Immature natural killer cell (primary cell): ENCODE measurements at places on chromosomes 4 and X.

DNA sequence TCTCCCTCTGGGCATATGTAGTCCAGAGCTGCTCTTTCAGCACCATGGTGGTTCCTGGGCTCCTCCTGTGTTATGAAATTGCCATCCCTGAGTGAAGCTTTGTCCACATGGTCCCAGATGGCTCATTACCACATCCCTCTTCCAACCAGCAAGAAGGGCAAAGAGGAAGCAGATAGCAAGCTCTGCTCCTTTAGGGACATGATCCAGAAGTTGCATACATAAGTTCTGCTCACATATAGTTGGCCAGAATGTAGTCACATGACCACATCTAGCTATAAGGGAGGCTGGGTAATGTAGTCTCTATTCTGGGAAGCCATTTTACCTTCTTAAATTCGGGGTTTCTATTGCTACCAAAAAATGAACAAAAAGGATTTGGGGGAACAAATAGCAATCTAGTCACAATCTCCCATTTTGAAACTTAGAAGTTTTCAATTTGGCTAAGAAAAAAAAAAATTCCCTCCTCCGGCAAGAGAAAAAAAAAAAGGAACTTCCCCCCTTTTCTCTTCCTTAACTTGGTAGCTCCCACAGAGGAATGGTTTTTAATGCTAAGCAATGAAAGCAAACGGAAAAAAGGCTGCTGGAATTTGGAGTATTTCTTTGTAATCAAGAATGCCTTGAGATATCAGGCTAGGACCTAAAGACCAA is 88.2 kb upstream of the USP9X start:
- H3K4me3 ChIP-seq, result peak overlapping the region; percentile 12
- no peaks in the 10 kb centered on the region for H3K36me3 ChIP-seq
- no peaks in the 10 kb centered on the region for H3K27me3 ChIP-seq
- DNase-seq, result no peak
- H3K4me1 ChIP-seq, result no peaks in the 10 kb centered on the region

- H3K36me3 ChIP-seq, result no peaks in the 10 kb centered on the region
- H3K27ac ChIP-seq, result no peak overlapping the region
- H3K4me1 ChIP-seq, result no peaks in the 10 kb centered on the region
- H3K4me3 ChIP-seq, result no peak overlapping the region
These were observed 399.2 kb downstream of the IL15 start for GRCh38 chr4:142035566-142035965.

DNA sequence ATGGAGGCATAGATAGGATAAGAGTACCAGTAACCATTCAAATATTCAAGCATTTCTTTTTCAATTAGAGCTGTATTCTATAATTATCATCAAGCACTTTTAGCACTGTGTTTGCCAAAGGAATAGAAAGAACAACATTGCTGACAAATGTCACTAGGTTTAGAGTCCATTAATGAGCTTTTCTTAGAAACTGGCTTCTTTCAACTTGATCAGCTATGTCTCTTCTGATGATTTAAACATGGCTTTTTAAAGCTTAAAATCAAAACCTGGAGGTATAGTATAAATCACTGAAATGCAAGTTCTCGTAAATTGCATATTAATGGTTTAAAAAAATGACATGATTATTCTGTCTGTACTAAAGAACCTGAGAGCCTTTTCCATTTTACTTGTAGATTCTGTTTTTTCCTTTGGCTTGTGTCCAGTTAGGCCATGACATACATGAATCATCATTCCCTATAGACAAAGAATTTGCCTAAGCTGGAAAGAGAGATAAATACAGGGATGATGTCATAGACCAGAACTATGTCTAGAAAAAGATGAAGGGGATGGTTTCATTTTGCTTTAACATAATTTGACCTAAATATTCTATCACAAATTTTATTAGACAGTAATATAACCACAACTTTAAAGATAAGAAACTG is 340.1 kb upstream of the CTSO start:
- H3K4me3 ChIP-seq, result no peak overlapping the region
- no peaks in the 10 kb centered on the region for H3K4me1 ChIP-seq
- H3K27me3 ChIP-seq, result no peaks in the 10 kb centered on the region
- no peak for DNase-seq
- no peaks in the 10 kb centered on the region for H3K36me3 ChIP-seq

DNA sequence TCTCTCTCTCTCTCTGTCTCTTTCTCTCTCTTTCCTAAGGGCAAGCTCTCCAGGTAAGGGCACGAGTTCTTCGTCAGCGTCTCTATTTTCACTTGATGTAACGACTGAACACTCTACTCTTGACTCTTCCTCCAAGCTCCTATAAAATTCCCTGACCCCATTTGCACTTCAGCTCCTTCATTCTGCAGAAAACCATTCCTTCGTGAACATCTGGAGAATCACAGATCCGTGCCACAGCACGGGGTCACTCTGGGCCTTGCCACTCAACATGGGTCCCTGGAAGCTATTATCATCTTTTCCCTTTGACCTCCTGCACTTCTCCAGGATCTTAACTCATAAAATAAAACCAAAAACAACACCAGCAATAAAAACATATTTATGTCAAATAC is 112.0 kb upstream of the LNX1 start:
- H3K27ac ChIP-seq, result peak overlapping the region; percentile 69
- no peaks in the 10 kb centered on the region for H3K36me3 ChIP-seq
- H3K4me1 ChIP-seq, result peaks cover 24% of the 10 kb centered on the region
- no peaks in the 10 kb centered on the region for H3K27me3 ChIP-seq
- DNase-seq, result no peak
- peak overlapping the region; percentile 78 for H3K4me3 ChIP-seq

- no peaks in the 10 kb centered on the region for H3K27me3 ChIP-seq
- no peaks in the 10 kb centered on the region for H3K4me1 ChIP-seq
- H3K4me3 ChIP-seq, result no peak overlapping the region
- H3K36me3 ChIP-seq, result peaks cover 6% of the 10 kb centered on the region
These were observed 61.9 kb downstream of the ABLIM2 start for GRCh38 chr4:8096690-8097061.

DNA sequence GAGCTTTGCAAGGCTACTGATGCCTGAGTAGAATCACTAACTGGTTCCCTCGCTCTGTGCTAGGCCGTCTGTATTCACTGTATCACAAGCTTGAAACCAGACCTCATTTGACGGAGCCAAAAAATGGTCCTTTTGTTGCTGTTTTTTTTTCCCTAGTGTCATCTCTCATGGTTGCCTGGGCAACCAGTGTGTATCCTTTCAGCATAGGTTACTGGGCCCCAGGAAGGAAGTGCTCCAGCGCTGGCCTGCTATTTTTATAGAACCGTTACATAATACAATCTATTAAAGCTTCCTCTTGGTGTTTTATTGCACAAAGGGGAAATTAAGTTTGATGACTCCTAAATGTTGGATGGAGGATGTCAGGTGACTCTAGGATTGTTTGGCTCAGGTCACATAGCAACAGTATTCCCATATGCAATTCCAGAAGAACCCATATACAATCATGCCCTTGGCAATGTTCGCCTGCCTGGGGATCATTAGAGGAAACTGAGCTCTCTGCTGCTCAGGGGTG is 220.4 kb downstream of the SPRY1 start:
- H3K27ac ChIP-seq, result peak overlapping the region; percentile 85
- H3K4me3 ChIP-seq, result peak overlapping the region; percentile 11
- peak; percentile 59 for DNase-seq
- H3K27me3 ChIP-seq, result peaks cover 8% of the 10 kb centered on the region
- H3K36me3 ChIP-seq, result no peaks in the 10 kb centered on the region
- peaks cover 53% of the 10 kb centered on the region for H3K4me1 ChIP-seq

DNA sequence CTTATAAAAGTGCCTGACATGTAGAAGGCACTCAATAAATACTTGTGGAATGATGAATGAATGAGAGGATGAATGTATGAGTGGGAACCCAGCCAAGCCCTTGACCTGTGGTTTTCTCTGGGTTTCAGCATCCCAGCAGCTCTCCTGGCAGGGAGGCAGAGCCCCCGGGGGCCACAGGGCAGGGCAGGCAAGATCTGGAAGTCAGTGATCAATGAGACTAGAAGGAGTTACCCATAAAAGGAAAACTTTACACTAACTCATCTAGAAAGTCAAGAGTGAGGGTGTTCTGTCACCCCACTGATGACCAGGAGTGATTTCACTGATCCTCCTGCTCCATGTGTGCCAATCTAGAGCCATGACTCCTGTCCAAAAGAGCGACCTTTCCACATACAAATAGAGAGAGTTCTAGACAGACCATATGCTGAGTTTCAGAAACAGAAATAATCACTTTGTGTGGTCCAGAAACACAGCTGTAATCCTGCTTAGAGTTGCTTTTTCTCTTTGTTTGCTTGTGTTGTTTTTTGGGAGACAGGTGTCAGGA is 37.4 kb downstream of the MGARP start:
- peaks cover 5% of the 10 kb centered on the region for H3K27me3 ChIP-seq
- no peaks in the 10 kb centered on the region for H3K4me1 ChIP-seq
- no peak for DNase-seq
- H3K4me3 ChIP-seq, result no peak overlapping the region

DNA sequence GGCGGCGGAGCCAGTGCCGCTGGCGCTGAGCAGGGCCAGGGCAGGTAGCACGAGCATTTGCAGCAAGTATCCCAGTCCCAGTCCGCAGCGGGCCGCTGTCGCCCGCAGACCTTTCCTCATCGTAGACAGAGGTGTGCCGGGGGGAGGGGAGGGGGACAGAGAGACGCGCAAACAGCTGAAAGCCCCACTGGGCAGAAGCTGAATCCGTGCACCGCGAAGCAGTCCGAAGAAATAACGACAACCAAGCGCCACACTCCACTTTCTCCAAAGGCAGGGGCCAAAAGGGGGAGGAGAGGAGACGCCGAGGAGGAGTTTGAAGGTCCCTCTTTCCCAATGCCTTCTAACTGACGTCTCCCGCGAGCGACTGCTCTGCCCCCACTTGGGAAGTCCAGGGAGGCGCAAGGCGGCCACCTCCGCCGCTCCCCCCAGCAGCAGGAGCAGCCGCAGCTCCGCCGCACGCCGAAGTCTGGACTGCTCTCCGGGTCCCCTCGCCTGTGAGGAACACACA is at the start of gene UNC5C:
TSS of gene UNC5C (minus strand) at position 236 of the 508 bp plus-strand sequence.
- no peak for DNase-seq
- H3K4me3 ChIP-seq, result peak within 1 kb of the TSS; percentile 76
- peaks cover 9% of the 10 kb centered on the region for H3K4me1 ChIP-seq
- H3K36me3 ChIP-seq, result no peaks in the 10 kb centered on the region
- peaks cover 11% of the 10 kb centered on the region for H3K27me3 ChIP-seq

- no peak overlapping the region for H3K4me3 ChIP-seq
- H3K27me3 ChIP-seq, result peaks cover 5% of the 10 kb centered on the region
- no peaks in the 10 kb centered on the region for H3K4me1 ChIP-seq
- H3K27ac ChIP-seq, result no peak overlapping the region
- DNase-seq, result no peak
- no peaks in the 10 kb centered on the region for H3K36me3 ChIP-seq
These were observed 607.8 kb downstream of the FSTL5 start for GRCh38 chr4:161555689-161556660.

DNA sequence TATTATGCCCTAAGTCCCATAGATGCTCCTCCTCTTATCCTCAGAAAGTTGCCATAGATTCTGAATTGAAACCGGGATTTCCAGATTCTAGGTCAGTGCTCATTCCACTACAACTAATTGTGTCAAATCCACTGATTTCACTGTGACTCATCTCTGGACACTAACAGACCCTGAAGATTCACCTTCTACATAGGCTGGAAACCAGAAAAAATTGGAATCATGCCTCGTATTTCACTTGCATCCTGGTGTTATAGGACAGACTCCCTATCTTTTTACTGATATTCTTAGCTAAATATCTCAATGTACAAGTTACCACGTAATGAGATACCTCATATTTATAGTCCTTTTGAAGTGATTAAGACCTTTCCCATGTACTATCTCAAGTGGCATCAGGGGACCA is 36.7 kb downstream of the CLNK start:
- no peak overlapping the region for H3K27ac ChIP-seq
- DNase-seq, result no peak
- H3K36me3 ChIP-seq, result no peaks in the 10 kb centered on the region
- no peaks in the 10 kb centered on the region for H3K4me1 ChIP-seq
- H3K4me3 ChIP-seq, result no peak overlapping the region
- H3K27me3 ChIP-seq, result peaks cover 2% of the 10 kb centered on the region

DNA sequence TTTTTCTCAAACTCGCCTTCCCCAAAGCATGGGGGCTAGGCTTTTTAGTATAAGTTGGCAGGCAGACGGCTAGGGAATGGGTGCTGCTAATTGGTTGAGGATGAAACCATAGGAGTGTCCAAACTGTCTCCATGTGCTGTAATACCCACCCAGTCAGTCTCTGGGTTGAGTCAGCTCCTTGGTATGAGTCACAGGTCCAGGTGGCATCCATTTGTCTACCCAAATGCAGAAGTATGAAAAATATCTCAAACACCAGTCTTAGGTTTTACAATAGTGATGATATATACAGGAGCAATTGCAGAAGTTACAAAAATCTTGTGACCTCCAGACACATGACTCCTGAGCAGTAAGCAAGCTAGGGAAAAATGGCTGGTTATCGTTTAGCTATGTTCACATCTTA is 27.4 kb upstream of the CCSER1 start:
- H3K4me3 ChIP-seq, result no peak overlapping the region
- DNase-seq, result no peak
- H3K27me3 ChIP-seq, result no peaks in the 10 kb centered on the region
- no peaks in the 10 kb centered on the region for H3K36me3 ChIP-seq
- no peaks in the 10 kb centered on the region for H3K4me1 ChIP-seq

- no peak overlapping the region for H3K4me3 ChIP-seq
- no peak for DNase-seq
- H3K27ac ChIP-seq, result no peak overlapping the region
- no peaks in the 10 kb centered on the region for H3K4me1 ChIP-seq
- peaks cover 21% of the 10 kb centered on the region for H3K36me3 ChIP-seq
These were observed 215.0 kb downstream of the SCFD2 start for GRCh38 chr4:53150631-53151488.

- H3K27me3 ChIP-seq, result no peaks in the 10 kb centered on the region
- H3K36me3 ChIP-seq, result no peaks in the 10 kb centered on the region
- H3K27ac ChIP-seq, result no peak overlapping the region
- H3K4me3 ChIP-seq, result no peak overlapping the region
- no peak for DNase-seq
These were observed 450.3 kb downstream of the RAPGEF2 start for GRCh38 chr4:159552979-159553768.

- H3K36me3 ChIP-seq, result no peaks in the 10 kb centered on the region
- no peak overlapping the region for H3K27ac ChIP-seq
- no peak for DNase-seq
- H3K27me3 ChIP-seq, result peaks cover 10% of the 10 kb centered on the region
These were observed 32.7 kb upstream of the TMEM150C start for GRCh38 chr4:82594456-82594855.
